Aorta (tissue), 5 donors: ENCODE measurements at places on chromosomes 12 and 14. TPM values are rescaled to one million over a fixed set of nuclear protein-coding genes. Genes with fewer than 3 reads are reported as not detected.

The STAC3 gene
- 0.82 TPM for polyA plus RNA-seq

The CLEC1B gene
- polyA plus RNA-seq: not detected

The RPGRIP1 gene
- not detected for polyA plus RNA-seq

The TRPV4 gene
- 1.3 TPM for polyA plus RNA-seq

The RPL10L gene
- not detected for polyA plus RNA-seq

The TAS2R19 gene
- not detected for polyA plus RNA-seq

The C12orf54 gene
- 2.5 TPM for polyA plus RNA-seq

The PPM1A gene
- 42.2 TPM for polyA plus RNA-seq

The GLIPR1 gene
- polyA plus RNA-seq: 41.3 TPM

The FAM181A gene
- polyA plus RNA-seq: not detected

The LRP6 gene
- 14.5 TPM for polyA plus RNA-seq

The RASSF9 gene
- 0.46 TPM for polyA plus RNA-seq

The MYO1H gene
- polyA plus RNA-seq: not detected

The OVCH1 gene
- 0.38 TPM for polyA plus RNA-seq

The TAS2R14 gene
- 2.0 TPM for polyA plus RNA-seq

The CFAP54 gene
- polyA plus RNA-seq: not detected

The PCED1B gene
- 12.2 TPM for polyA plus RNA-seq

The PAX9 gene
- 0.50 TPM for polyA plus RNA-seq

The NOS1 gene
- 0.25 TPM for polyA plus RNA-seq

The CACNA2D4 gene
- 0.88 TPM for polyA plus RNA-seq

The CBLN3 gene
- polyA plus RNA-seq: 5.6 TPM

The BTG1 gene
- polyA plus RNA-seq: 46.1 TPM

The TCL1B gene
- polyA plus RNA-seq: not detected

The ACOT6 gene
- polyA plus RNA-seq: not detected

The C12orf56 gene
- not detected for polyA plus RNA-seq

The CLEC6A gene
- not detected for polyA plus RNA-seq

The VWF gene
- 1.3 TPM for polyA plus RNA-seq

The RAD51AP1 gene
- 2.9 TPM for polyA plus RNA-seq

The ZC3H10 gene
- 3.1 TPM for polyA plus RNA-seq

The HOXC4 gene
- polyA plus RNA-seq: 1.8 TPM

The TSHR gene
- not detected for polyA plus RNA-seq

The AMDHD1 gene
- polyA plus RNA-seq: 1.0 TPM

The RNF212B gene
- polyA plus RNA-seq: not detected

The KITLG gene
- 42.1 TPM for polyA plus RNA-seq

The CYP27B1 gene
- not detected for polyA plus RNA-seq

The BTBD6 gene
- polyA plus RNA-seq: 99.4 TPM

The KRT2 gene
- 0.05 TPM for polyA plus RNA-seq

The PROX2 gene
- not detected for polyA plus RNA-seq

The FAR2 gene
- 8.3 TPM for polyA plus RNA-seq

The GDF3 gene
- polyA plus RNA-seq: not detected

The MSRB3 gene
- 119 TPM for polyA plus RNA-seq

The IFT43 gene
- polyA plus RNA-seq: 62.5 TPM

The USP44 gene
- polyA plus RNA-seq: 4.4 TPM

The RAB15 gene
- polyA plus RNA-seq: 8.1 TPM

The HELB gene
- polyA plus RNA-seq: 0.13 TPM

The PDZRN4 gene
- polyA plus RNA-seq: 1.8 TPM

The JKAMP gene
- 54.4 TPM for polyA plus RNA-seq

The USP5 gene
- 47.0 TPM for polyA plus RNA-seq
